SJSA1 (cell line): ENCODE measurements at places on chromosomes 5 and 9. TPM values are rescaled to one million over a fixed set of nuclear protein-coding genes. Genes with fewer than 3 reads are reported as not detected.

GRCh38 chr9:87609002-87609401 is 111.3 kb downstream of the DAPK1 start:
- no peak for DNase-seq

DNA sequence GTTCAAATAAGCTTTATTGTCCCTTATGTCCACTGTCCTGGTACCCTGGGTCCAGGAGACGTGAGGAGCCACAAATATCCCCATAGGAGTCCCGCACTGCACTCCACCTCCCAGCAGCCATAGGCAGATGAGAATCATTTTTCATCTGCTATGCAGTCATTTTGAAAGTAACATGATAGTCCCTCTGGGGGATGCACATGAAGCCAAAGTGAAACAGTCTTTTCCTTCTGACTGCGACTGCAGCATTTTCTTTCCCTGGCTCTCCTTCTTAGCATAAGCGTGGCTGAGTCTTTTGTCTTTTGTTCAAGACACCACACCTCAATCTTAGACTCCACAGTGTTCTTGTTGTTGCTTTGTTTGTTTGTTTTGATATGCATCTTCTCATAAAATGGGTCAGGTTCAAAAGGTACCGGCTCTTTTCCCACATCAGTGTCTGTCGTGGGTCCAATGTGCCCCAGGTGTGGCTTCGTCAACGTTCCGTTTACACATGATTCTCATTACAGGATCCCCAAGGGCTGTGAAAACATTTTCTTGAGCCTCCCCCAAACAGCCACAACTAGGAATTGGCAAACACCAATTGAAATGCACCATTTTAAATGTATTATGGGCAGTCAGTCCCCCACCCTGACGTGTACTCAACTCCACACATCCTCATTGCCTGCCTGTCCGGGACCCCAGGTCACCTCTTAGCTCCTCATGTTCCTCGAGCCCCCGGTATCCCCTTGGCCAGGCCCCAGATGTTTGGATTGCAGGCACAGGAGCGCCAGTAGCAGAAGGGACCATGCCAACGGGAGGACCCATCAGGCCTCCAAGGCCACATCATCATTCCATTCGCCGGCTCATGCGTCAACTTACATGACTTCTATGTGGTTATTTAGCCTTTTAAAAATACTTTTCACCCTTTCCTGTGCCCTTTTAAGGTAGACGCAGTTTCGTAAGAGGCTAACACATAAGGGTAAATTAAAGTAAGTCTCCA is 237.8 kb upstream of the DAPK1 start:
- no peak for DNase-seq

- no peak for DNase-seq
These were observed 40.2 kb upstream of the TEX48 start for GRCh38 chr9:114722081-114722621.

GRCh38 chr9:88875400-88876120 is 115.7 kb upstream of the S1PR3 start:
- no peak for DNase-seq

DNA sequence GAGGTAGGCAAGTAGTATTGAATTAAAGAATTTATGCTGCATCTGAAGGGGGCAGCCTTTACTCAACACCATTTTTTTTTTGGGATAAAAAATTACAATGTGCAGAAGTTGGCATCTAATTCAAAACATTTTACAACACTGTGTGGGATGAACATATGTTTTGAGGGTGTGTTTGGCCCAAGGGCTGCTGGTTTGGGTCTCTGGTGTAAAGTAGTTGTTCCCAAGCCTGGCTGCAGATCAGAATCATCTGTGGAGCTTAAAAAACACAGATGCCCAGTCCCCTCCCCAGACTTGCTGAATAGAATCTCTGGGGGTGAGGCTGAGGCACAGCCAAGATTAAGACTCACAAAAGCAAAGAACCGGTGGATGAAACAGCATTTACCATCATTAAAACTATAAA is 33.0 kb upstream of the PDZD2 start:
- no peak for DNase-seq

DNA sequence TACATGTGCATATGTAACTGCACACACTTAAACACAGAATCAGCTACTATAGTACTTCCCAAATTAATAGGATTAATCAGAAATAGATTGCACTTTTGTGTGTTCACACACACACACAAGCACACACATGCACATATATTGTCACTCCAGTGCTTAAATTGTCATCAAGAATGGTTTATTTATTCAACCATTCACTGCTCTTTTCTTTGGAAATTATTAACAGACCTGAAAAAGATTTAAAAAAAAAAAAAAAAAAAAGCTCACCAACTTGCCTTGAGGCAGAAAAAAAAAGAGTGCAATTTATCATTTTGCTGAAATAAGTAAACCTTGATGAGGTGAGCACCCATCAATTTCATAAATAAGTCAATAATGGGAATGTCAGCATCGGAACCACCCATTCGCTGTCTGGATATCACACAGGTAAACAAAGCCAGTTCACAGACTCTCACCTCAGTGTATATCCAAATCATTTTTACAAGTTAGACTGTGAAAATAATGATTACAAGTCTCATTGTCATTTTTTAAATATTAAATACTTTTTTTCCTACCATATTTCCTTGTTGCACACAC is 562.8 kb downstream of the BNC2 start:
- no peak for DNase-seq

DNA sequence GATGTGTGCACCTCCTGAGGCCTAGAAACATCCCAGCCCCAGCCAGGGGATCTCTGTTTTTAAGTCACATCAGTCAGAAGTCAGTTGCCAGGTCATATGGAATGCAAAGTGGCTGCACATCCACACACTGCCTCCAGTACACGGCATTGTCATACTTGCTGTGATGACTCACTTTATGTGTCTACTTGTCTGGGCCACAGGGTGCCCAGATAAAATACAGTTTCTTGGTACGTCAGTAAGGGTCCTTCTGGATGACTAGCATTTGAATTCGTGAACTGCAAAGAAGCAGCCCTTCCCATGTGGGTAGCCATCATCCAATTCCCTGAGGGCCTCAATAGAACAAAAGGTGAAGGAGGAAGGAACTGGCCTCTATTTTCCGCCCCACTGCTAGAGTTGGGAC is 27.7 kb downstream of the AUH start:
- DNase-seq, result peak; percentile 2

GRCh38 chr5:86977190-86977589 is 290.5 kb upstream of the RASA1 start:
- no peak for DNase-seq

DNA sequence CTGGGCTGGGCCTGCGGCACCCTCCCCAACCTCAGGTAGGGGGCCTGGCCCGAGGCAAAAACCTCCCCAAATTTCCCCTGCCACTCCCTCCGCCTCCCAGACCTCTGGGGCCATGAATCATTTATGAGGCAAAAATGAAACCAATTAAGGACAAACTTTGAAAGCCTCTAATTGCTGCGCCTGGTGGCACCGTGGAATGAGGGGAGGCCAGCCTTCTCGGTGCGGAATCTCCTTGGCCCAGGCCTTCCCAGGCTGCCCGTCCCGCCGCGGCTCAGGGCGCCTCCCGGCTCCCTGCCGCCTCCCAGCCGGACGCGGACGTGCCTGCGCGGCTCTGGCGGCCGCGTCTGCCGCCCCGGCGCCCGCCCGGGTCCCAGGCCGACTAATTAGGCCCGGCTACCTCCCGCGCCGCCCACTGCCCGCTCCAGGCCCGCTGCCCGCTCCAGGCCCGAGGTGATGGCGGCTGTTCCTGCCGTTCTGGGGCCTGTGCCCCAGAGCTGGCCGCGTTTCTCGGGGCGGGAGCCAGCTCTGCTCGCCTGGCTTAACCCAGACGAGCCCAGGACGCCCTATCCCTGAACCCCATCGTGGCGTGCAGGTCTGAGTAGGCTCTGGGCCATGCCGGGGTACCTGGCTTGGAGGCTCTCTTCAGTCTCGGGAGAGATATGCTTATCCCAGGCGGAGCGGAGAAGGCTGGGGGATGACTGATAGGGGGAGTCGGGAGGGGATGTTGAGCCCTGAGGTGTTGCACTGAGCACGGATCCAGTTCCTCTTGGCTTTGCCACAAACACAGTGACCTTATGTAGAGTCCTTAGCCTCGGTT is 20.1 kb downstream of the CXXC5 start:
- no peak for DNase-seq

DNA sequence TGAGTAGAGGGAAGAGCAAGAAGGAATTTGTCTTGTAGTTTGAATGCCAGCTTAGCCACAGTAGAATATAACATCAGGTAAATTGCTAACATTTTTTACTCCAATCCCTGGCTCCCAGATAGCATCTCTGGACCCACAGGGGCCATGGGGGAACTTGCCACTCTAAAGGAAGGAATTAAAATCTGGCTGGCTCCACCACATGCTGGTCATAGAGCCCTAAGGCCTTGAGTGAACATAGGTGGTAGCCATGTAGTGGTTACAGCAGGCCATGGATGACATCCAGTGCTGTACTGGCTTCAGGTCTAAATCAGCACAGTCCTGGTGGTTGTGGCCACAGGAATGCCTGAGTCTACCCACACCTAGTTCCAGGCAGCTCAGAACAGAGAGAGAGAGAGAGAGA is 109.9 kb upstream of the RGMB start:
- DNase-seq, result no peak

GRCh38 chr9:34983209-34983608 is 6.3 kb upstream of the DNAJB5 start:
- no peak for DNase-seq

Gene PCDHAC1
- total RNA-seq, result 0.28 TPM in 1 of 2 replicates, not detected in the other

Gene SPINK1
- not detected in 2 replicates for total RNA-seq

Gene C8G
- not detected in 2 replicates for total RNA-seq

Gene SH3TC2
- 11.2 and 16.9 TPM in 2 replicates for total RNA-seq

Gene CNTFR
- total RNA-seq, result not detected in 2 replicates

Gene ITK
- total RNA-seq, result not detected in 2 replicates

Gene SLC4A9
- not detected in 2 replicates for total RNA-seq
